Brain pericyte (primary cell): ENCODE measurements at places on chromosomes 5 and 9.

DNA sequence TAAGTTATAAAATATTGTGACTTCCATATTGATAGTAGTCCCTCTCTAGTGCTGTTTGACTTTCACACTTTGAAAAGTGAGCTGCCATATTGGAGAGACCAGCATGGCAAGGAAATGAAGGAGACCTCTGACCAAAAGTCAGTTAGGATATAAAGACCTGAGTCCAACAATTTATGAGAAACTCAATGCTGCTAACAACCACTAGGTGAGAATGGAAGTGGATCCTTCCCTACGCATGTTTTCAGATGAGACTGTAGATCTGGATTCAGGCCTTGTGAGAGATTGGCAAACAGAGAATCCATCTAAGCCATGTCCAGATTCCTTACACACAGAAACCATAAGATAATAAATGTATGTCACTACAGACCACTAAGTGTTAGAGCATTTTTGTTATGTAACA is 81.6 kb downstream of the CTNND2 start:
- DNase-seq, result no peak

GRCh38 chr9:129111528-129112151 is 425 bp downstream of the PTPA start:
- no peak for DNase-seq

DNA sequence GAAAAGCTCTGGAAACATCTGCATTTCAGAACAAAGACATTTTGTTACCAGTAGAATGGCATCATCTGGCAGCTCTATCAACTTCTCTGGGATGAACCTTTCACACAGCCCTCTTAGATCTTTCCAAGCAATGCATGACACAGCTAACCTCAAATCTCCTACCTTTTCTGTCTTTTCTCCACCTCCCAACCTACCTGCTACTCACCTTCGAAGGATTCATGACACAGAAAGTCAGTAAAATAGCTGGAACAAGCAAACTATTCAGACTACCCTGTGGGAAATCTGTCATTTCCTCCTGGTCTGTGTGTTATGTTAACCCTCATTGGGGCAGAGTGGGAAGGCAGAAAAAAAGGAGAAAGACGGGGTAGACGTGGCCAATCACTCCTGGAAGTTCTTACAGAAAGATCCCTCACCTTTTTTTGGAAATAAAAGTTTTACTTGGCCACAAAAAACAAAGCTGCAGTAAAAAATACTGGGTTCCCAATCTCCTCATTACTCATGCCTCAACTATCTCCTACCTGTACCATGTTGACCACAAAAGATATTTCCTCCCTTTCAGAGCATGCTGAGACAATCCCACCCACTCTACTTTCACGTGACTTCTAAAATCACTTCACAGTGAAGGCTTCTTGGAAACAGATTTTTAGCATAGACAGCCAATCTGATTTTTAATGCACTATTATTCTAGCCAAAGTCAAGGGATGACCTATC is 362.1 kb upstream of the RFX3 start:
- DNase-seq, result no peak

GRCh38 chr5:29150840-29151239 is 2042.6 kb upstream of the CDH6 start:
- DNase-seq, result no peak

- no peak for DNase-seq
Observed at GRCh38 chr5:80739057-80739456, 84.3 kb upstream of the DHFR start.

DNA sequence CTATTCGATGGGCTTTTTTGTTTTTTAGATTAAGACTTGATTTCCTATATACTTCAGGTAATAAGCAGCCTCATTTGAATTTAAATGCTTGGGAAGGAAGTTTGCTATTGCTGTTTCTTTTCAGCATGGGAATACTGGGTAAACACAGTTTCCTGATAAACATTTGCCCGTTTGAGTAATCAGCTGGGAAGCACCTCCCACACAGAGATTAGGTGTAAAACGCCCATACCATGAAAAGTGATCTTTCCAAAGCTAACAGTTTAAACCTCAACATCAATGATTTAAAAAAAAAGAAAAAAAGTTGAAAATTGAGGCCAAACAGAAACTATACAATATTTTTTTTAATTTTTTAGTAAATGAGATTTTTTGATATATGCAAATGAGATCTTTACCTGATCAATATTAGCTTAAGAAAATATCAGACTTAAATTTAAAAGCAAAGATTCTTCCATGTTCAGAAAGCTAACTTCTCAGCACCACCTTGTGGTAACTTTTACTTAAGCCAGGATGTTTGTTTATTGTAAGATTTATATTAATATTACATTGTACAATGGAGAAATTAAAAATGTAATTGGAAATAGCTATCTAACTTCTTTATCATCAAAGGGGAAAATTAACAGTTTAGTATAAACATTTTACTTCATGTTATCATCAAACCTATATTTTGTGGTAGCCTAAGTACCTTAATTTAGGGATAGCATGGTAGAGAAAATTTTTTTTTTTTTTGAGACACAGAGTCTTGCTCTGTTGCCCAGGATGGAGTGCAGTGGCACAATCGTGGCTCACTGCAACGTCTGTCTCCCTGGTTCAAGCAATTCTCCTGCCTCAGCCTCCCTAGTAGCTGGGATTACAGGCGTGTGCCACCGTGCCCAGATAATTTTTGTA is 39.8 kb downstream of the F2RL2 start:
- DNase-seq, result no peak

DNA sequence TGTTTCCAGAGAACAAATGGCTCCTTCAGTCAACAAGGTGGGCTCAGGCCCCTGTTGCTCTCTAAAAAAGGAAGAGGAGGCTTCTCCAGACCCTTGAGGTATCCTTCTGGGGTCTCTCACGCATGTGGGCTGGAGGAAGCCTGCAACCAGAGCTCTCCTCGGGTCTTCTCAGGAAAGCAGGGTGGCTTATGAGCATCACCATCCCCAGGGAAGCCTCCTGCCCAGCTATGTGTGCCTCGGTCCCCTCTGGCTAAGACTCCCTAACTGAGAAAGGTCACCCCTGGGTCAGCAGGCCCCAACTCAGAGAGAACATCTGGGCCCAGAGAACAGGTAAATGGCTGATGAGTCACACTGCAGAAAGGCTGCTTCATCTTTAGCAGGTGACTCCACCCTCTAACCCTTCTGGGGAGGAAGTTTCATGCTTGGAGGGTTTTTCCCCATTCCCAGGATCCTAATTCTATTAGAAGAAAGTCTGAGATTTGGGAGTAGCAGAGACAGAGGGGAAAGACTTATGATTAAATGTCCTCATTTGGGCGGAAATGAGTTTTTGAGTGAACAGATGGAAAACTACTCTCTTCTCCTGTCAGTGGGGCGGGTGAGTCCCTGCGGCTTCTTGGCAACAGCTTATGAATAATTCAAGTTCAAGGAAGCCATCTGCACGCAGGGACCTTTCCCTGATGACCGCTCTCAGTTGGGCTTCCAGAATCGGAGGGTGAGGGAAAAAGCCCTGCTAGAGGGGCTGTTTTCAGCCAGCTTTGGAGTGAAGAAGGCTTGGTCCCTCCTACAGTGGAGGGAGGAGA is 41.9 kb downstream of the TGFBI start:
- DNase-seq, result no peak

- no peak for DNase-seq
Observed at GRCh38 chr5:67199859-67200258, 3.3 kb upstream of the CD180 start.

- DNase-seq, result no peak
Observed at GRCh38 chr5:140242890-140243585, 59.9 kb downstream of the PFDN1 start.

- DNase-seq, result no peak
Observed at GRCh38 chr9:80012557-80013330, 441.0 kb downstream of the TLE4 start.

- DNase-seq, result no peak
Observed at GRCh38 chr5:27217977-27218376, 179.6 kb upstream of the CDH9 start.

GRCh38 chr5:147483961-147484707 is 25.7 kb downstream of the DPYSL3 start:
- no peak for DNase-seq

GRCh38 chr9:81539317-81539716 is 150.0 kb downstream of the TLE1 start:
- no peak for DNase-seq

- DNase-seq, result no peak
Observed at GRCh38 chr5:108650997-108651396, 96.7 kb upstream of the FER start.

DNA sequence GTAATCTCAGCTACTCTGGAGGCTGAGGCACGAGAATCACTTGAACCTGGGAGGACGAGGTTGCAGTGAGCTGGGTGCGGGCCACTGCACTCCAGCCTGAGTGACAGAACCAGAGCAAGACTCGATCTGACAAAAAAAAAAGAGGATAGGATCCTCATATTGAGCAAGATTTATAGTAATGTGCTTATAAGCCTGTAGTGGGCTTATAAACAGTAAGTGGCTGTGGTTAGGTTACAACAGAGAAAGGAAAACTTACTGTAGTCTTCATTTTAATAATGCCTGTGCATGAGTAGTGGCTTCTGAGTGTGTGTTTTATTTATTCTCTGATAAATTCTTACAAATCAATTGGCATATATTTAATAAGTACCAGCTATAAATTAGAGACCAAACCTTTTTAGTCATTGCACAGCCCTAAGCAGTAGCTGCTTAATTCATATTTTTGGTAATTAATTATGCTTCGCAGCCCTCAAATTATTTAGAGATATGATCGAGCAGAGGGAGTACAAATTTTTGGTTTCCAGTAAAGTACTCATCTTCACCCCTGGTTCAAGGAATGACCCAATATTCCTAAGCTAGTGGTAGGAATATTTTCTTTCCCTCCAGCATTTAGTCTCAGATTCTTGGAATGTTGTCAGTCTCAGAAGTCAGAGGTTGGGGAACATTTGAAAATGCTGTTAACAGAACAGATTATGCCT is 73.8 kb upstream of the KLF9 start:
- no peak for DNase-seq

DNA sequence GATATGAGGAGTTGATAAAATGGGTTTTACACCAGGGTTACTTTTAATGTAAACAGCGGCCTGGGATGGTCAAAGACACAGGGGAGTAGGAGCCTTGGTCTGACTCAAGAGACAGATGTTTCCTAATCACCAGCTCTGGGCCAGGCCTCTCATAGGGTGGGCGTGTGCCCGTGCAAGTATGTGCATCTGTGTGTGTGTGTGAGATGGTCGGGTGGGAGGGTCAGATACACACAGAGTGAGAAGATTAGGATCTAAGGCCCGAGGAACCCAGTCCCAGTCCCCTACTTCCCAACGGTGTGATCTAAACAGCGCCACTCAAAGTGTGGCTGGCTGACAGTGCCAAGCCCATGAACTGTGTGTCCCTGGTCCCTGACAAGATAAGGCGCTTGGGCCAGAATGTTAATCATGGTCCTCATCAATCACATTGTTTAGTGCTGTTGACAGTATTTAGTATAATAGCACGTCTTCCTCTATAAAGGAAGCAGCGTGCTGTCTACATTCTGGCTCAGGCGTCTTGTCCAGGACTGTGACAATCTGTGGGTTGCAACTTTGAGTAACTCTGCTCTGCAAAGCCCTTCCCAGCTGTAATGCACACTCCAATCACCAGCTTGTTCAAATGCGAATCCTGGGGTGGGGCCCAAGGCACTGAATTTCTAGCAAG is 173.7 kb downstream of the DAB2IP start:
- no peak for DNase-seq

DNA sequence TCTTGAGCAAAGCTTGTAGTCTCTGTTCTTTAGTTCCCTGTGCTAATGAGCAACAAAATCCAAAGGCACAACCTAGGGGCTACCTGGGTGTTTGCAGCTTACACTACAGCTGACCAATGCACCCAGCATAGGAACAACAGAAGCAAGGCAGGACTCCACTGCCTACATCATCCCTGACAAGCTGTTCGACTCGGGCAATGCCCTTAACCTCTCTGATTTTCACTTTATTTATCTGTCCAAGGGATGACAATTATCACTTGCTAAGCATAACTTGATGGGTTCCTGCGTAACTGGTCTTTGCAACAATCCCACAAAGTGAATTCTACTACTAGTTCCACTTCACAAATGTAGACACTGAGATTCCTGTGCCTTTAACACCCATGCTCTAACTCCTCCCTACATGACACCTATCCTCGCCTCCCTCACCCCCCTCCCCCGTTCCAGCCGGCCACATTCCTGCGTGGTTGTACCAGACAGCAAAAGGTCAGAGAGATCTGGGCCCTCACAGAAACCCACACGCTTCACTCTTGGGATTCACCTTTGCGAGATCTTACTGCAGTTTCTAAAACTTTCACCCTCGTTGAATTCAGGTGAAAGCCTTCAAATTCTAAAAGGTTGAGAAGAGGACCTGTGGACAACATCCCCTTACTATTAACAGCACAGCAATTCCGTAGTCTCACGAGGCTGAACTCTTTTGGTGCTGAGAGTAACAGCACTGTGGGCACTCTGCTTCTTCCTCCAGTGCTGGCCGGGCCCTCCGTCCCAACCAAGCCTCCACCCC is 995 bp downstream of the IPPK start:
- no peak for DNase-seq

- DNase-seq, result no peak
Observed at GRCh38 chr5:127839496-127840197, 136.5 kb downstream of the CCDC192 start.

GRCh38 chr5:143063175-143063970 is 293.2 kb downstream of the ARHGAP26 start:
- DNase-seq, result no peak

GRCh38 chr5:105670596-105670995 is 2000.1 kb downstream of the EFNA5 start:
- no peak for DNase-seq

- no peak for DNase-seq
Observed at GRCh38 chr9:123982535-123982934, 29.0 kb upstream of the LHX2 start.
